Kidney (tissue), 22 donors: ENCODE measurements at places on chromosomes 5 and 9. TPM values are rescaled to one million over a fixed set of nuclear protein-coding genes. Genes with fewer than 3 reads are reported as not detected.

PTGR1 gene
- total RNA-seq, result 75.1 TPM

TAF11L11 gene
- total RNA-seq, result not detected

TLX3 gene
- total RNA-seq, result not detected

PAEP gene
- total RNA-seq, result not detected

LRRC19 gene
- 14.8 TPM for total RNA-seq
